ENCODE measurements at places on chromosomes 12 and 14.
A peak's percentile ranks its signal among the peaks of the same experiment; 100 is the strongest.

DNA sequence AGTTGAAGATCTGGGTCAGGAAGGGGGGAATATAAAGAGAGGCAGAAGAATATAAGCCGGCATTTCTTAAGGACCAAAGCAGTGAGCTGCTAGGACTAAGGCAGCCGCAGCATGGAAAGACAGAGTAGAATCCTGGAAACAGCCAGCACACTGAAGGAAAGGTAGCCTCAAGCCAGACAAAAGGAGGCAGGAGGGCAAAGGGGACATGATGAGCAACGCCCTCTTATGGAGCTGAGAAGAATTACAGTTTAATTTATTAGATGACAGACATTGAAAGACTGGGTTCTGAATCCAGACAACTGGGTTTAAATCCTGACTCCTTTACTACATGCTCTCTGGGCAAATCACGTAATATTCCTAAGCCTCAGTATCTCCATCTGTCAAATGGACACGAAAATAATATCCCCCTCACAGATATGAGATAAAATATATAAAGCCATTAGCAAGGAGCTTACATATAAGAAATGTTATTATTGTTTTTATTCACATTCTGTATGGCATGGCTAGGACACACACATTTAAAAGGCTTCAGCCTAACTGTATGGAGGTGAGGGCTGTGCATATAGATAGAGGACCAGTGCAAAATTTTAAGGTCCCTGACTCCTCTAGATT is 8.1 kb upstream of the PCED1B start:
- no peak for DNase-seq

DNA sequence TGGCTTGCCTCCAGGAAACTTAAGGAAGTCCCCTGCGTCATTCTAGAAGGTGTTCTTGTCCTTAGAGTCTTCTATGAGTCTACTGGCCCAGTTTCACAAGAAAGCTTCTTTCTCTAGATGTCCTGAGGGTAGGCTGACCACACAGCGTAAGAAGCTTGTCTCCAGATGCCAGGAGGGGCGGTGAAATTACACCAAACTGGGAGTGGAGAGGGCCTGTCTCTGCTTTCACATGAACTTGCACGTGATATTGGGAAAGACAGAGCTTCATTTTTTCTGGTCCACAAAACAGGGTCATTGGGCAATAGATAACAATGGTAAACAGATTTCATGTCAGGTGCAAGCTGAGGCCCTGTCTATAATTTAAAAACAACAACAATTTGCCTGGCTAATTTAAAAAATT is 85.7 kb upstream of the TBX3 start:
- no peak for DNase-seq

DNA sequence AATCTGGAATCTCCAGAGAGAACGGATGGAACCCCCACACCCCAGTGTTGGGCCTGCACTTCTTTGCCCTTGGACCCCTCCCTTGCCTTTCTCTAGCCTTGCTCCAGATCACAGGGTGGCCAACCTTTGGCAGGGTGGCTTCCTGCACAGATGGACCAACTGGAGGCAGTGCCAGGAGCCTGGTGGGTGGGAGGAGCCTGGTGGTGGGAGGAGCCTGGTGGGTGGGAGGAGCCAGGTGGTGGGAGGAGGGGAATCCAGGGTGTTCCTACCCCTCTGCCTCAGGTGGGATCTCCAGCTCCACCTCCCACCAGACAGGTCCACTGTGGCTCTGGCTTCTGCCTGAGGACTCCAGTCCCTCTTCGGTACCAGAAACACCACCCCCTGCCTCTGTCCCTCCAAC is 15.0 kb upstream of the ORAI1 start:
- DNase-seq = peak; percentile 31

GRCh38 chr12:110733089-110733715 is 9.5 kb downstream of the PPP1CC start:
- no peak for DNase-seq

- peak; percentile 62 for DNase-seq
Observed at GRCh38 chr14:61569812-61570548, 125.3 kb upstream of the HIF1A start.

DNA sequence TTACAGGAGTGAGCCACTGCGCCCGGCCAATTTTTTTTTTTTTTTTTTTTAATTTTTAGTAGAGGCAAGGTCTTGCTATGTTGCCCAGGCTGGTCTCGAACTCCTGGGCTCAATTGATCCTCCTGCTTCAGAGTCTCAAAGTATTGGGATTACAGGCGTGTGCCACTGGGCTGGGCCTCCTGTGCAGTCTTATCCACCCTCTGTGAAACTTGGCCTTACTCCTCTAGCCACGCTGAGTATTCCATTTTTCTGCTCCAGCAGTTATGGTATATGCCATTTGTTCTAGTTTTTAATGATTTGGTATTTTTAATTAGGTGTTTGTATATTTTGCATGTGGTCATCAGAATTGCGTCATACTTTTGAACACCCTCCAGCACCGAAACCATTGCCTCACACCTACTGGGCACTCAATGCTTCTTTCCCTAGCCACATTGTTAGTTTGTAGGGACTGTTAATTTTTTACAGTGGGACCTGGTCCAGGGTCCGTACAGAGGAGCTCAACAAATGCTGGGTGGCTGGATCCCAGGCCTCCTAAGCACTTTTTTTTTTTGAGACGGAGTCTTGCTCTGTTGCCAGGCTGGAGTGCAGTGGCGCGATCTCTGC is 11.4 kb downstream of the RIOX1 start:
- DNase-seq = no peak

- no peak for DNase-seq
Observed at GRCh38 chr14:68268719-68269118, 449.1 kb downstream of the RAD51B start.

- no peak for DNase-seq
Observed at GRCh38 chr12:12290206-12290605, 23.4 kb upstream of the LRP6 start.

DNA sequence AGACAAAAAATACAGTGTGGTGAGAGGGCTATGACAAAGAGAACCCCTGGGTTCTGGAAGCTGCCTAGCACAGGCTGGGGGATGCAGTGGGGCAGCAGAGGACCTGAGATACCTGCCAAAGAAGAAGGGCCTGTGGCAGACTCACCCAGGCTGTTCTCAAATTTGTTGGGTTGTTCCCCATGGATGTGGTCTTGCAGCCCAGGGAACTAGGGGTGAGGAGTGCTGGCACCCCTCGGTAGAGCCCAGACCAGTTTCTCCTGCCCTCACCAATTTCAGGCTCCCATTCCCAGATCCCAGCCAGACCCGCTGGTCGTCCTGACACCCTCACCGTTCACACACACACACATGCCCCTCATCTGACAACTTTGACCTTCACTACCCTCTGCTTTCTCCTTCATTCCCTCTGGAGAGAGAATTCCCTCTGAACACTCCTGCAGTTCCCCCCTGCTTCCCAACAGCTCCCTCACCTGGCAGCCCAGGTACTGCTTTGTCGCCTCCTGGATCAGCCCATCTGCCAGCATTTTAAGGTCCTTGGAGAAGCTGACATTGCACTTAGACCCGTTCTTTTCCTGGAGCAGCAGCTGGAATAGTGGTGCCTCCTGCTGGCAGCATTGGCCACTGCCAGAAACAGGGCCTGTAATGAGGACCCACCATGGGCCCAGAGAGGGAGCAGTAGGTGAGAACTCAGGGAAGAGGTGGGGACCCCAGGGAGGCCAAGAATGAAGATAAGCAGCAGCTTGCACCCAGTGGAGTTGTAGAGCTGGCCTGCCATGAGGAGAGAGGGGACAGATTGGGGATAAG is 5.9 kb upstream of the GDF11 start:
- peak; percentile 76 for DNase-seq

GRCh38 chr14:63735720-63736119 is 7.9 kb upstream of the SGPP1 start:
- DNase-seq = no peak

GRCh38 chr12:116615141-116615861 is 56.1 kb downstream of the MAP1LC3B2 start:
- DNase-seq = no peak

- DNase-seq = no peak
Observed at GRCh38 chr12:51905471-51906429, 1.6 kb upstream of the ACVRL1 start.

DNA sequence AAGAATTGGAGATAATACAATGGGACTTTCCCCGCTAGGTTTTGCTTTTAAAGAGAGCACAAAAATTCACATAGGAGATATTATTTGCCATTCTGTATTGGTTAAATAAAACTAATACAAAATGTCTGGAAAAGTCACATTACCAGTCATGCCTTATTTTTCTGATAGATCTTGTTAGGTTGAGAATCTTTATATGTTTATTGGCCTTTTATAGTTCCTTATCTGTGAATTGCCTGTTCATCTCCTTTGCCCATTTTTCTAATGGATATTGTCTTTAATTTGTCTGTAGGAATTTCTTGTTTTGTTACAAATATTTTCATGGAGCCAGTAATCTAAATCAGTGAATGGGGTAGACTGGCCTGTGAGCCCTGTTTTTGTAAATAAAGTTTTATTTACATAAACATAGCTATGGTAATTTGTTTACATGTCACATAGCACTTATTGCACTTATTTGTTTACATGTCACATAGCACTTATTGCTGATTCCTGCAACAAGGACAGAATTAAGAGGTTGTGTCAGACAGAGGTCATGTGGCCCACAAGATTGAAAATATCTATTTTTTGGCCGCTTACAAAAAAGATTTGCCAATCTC is 65.0 kb downstream of the ATF7IP start:
- DNase-seq = no peak

DNA sequence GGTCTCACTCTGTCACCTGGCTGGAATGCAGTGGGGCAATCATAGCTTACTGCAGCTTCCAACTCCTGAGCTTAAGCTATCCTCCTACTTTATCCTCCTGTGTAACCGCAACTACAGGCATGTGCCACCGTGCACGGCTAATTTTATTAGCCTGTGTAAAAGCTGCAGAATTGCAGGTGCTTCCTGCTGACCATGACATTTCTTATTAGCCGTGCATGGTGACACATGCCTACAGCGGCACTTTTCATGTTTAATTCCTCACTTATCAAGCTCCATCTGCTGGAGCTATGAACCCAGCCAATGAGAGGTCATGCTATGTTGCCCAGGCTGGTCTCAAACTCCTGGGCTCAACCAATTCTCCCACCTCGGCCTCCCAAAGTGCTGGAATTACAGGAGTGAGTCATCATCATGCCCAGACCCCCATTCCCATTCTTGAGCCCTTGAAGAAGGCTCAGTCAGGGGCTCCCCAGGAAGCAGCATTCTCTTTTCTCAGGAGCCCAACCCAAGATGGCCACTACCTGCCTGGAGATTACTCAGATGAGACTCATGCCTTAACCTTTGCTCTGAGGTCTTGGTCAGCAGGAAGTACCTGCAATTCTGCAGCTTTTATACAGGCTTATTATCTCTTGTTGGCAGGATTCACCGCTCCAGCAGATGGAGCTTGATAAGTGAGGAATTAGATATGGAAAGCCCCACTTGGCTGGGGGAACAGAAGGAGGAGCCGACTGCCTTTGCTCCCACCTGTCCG is 503.2 kb downstream of the MED13L start:
- no peak for DNase-seq

DNA sequence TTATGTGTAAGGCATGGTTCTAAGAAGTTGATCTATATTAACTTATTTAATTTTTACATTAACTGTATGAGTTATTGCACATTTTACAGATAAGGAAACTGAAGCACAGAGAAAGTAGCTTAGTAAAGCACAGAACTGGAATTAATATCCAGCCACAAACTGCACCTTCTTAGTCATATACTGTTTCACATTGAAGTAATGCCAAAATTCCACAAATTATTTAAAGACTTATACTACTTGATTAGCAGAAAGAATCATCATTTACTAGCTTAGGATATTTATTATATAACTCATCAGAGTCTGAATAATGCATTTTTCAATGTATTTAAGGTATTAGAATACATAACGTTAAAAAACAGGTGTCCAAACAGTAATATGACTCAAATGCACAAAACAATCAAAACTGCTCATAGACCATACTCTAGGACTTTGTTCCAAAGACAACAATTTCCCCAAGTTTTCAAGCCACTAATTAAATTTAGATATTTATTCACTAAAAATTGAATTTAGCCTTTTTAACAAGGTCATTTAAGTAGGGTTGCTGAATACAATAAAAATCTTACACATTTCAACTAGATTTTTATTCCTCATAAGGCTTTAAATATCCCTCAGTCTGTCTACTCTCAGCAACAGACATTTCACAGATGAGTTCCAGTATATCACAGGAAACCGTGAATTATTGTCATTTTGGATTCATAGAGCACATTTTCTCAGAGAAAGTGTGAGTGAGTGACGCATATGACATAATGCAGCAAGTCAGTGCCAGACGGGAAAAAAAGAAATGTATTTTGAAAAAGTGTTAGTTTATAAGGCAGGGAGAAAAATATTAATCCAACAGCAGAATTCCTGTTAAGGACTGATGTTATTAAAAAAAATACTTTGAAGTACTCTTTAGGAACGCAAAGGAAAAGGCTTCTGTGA is 782.5 kb downstream of the TMTC2 start:
- DNase-seq = no peak

GRCh38 chr14:65424531-65424930 is 12.0 kb downstream of the FUT8 start:
- no peak for DNase-seq

DNA sequence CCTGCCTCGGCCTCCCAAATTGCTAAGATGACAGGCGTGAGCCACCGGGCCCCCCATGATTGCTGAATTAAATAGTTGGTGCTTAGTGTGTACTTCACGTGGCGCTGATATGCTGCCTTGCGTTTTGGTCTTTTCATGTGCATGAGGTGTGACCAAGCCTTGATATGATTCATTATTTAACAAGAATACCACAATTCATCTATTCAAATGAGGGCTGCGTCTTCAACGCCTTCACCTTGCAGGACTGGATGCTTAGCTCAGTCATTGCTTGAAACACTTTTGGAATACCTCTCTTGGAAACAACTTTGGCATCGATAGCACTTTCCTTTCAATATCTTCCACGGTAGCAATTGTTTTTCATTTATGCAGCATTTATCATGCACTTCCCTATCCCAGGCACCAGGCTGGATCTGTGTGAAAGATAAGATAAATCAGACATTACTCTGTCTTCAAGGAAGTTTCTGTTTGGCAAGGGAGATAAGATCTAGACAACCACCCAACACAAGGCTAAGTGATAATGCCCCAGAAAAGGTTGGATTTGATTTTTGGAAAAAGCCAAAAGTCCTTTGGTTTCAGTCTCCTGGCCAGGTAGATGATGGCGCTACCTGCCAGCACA is 1.3 kb upstream of the TEAD4 start:
- no peak for DNase-seq

GRCh38 chr14:29007990-29008389 is 241.4 kb downstream of the FOXG1 start:
- no peak for DNase-seq

- DNase-seq = no peak
Observed at GRCh38 chr12:75781532-75782046, 250.0 kb downstream of the PHLDA1 start.

GRCh38 chr14:61322799-61323290 is 1.5 kb downstream of the PRKCH start:
- peak; percentile 71 for DNase-seq

- DNase-seq = no peak
Observed at GRCh38 chr14:59332727-59333126, 132.5 kb downstream of the GPR135 start.

- no peak for DNase-seq
Observed at GRCh38 chr14:105023791-105024480, 3.1 kb upstream of the CDCA4 start.

GRCh38 chr14:80958939-80959338 is 3.5 kb downstream of the TSHR start:
- no peak for DNase-seq

GRCh38 chr14:72948481-72949138 is 22.3 kb downstream of the DCAF4 start:
- DNase-seq = peak; percentile 74

- no peak for DNase-seq
Observed at GRCh38 chr14:31297701-31298344, 90.2 kb upstream of the HECTD1 start.

GRCh38 chr12:70338531-70338930 is 27.6 kb upstream of the KCNMB4 start:
- no peak for DNase-seq
